Activated CD4-positive, alpha-beta memory T cell treated with anti-CD3 and anti-CD28 coated beads for 36 hours (primary cell): ENCODE measurements at places on chromosomes 2 and 18.

GRCh38 chr2:72629062-72629461 lies 196.8 kb downstream of the EXOC6B start:
- no peak for DNase-seq

- no peak for DNase-seq
Measured at GRCh38 chr2:216733046-216733445, 37.7 kb upstream of the IGFBP5 start.

GRCh38 chr2:143582046-143582747 lies 453.0 kb downstream of the ARHGAP15 start:
- no peak for DNase-seq

DNA sequence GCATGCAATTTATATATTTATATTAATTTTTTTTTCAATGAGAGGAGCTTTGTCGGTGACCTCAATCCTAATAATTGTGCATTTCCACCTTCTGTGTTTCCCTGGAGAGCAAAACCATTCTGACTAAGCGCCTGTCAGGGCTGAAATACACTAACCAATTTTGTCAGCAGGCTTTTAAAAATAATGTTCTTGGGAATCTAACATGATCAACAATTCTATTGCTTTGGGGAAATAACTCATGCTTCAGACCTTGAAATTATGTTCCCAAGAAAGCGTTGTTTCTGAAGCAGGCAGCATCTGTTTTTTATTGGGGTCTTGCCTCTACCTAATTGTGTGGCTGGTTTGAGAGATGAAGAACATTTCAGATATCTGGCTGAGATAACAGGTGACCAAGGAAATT lies 129.1 kb upstream of the ALKAL2 start:
- DNase-seq: no peak

DNA sequence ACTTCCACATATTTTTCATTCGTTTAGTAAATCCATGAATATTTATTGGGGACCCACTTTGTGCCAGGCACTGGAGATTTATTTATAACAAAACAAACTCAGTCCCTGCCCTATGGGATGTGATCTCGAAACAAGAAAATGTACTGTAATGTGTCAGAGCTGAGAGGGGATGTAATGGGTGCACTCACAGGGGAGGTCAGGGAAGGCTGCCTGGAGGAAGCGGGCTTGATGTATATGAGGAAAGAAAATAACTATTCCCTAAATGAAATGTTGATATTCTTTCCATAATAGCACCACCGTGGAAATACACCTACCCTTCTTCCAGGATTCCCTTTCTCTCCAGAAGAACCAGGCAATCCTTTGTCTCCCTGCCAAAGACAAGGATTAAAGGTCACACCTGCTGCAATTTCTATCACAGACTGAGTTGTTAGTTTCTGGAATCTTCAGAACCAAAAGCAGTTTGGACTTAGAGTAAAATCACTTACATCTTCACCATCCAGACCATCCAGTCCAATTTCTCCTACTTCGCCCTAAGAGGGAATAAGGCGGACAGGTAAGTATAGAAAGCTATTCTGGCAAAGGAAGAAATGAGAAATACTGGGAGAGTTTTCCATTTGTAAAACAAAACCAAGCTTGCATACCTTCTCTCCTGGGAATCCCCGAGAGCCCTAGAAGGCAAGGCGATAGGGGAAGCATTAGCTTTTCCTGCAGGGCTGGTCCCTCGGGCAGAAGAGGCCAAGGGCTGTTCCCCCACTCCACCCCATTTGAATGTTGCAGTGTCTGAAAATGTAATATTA lies 55.0 kb downstream of the COL6A3 start:
- no peak for DNase-seq

DNA sequence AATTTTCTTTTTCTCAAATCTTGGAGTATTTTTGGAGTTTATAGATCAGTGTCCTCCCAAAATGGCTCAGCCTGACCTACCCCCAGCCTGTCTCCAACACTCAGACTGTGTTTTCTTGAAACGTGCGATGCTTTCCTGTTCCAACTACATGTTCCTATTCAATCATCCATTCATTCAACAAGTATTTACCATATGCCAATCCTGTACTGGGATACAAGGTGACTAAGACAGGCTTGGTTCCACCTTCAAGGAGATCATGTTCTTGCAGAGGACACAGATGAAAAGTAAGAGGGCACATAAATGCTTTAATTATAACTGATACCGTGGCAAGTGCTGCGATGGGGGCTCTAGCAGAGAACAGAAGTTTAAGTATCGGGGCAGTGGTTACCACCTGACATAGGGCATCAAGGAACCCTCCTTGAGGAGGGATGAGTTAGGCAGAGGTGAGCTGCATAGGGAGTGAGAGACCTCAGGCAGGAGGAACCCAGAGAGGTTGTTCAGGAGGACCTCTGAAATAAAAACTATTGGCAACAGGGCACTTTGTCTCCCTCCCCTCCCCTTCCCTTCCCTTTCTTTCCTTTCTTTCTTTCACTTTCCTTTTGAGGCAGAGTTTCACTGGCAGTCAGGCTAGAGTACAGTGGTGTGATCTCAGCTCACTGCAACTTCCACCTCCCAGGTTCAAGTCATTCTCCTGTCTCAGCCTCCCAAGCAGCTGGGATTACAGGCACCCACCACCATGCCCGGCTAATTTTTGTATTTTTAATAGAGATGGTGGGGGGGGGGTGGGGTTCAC lies 469.0 kb downstream of the EPHA4 start:
- no peak for DNase-seq

DNA sequence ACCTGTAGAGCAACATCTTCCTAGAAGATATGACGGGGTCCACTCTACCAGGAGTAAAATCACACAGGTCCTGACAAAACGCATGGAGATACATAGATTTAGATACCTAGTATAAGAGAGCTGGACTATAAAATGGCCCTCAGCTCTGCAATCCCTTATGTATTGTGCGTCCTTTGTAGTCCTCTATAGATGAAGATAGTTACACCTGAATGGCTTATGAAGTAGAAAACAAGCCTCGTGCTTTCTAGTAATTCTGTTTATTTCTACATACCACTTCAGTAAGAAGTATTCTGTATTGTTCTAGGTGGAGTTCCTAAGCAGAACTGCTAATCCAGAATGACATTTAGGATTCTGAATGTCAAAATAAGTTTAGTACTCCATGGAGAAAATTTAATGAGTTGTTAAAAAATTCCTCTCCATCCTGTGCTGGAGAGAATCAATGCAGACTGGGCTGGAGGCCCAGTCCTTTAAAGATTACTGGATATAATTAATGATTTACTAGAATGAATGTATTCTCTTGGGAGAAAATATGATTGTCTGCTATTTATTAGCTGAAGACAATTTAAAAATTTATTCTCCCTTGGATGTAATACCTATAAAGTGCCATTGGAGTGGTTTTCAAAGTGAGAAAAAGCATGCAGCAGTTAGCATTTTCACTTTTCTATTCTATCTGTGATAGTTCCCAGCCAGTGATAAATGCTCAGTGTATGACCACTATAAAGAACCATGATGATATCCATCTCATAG lies 147.3 kb upstream of the UNC80 start:
- no peak for DNase-seq

DNA sequence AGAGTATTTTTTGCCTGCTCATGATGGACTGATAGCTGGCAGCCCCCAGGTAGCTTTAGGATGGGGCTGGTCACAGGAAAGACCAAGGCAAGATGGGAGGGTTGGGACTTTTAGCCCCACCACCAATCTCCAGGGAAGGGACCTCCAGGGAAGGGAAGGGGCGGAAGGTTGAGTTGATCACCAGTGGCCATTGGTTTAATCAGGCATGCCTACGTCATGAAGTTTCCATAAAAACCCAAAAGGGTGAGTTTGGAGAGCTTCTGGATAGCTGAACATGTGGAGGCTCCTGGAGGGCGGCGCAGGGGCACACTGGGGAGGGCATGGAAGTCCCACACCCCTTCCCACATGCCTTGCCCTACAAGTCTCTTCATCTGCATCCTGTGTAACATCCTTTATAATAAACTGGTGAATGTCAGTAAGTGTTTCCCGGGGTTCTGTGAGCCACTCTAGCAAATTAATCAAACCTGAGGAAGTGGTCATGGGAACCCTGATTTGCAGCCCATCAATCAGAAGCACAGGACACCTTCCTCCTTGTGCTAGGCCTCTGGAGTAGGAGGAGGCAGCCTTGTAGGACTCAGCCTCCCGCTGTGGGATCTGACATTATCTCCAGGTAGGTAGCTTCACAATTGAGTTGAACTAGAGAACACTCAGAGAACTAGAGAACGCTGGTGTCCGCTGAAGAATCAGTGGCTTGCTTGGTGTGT lies 30.3 kb downstream of the RAB31 start:
- no peak for DNase-seq
